Stimulated activated memory B cell treated with anti-CD40 and anti-IgM and Interleukin-4, amounts not matched to agents 10 μg/mL and 1 μg/mL and 100 μg/mL, for 72 hours (primary cell): ENCODE measurements at places on chromosomes 4 and X.
A peak's percentile ranks its signal among the peaks of the same experiment; 100 is the strongest.

DNA sequence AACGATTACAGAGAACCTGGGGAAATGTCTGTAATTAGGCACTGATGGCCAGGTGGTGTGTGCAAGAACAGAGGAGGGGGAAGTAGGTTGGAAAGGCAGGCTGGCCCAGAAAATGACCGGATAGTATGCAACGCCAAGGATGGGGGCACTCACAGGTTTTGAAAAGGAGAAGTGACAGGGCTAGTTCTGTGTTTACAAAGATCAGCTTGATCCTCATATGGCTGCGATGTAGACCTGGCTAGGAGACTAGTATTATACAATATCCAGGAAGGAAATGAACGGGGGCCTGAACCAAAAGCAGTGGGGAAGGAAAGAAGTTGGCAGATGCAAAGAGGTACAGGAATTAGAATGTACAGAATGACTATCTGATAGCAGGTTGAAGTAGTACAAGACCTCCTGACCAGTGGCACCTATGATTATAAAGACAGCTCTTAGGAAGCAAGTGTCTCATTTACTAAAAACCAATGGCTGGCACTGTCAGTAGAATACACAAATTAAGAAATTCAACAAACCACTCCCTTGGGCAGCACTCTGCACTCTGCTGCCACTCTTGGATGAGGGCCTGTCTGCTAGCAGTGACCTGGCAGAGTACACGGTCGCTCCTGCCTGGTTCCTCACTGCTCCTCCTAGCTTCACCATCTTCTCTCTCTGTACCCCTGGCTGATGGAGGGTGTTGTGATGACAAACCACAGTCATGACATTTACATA, 14.1 kb downstream of the MFAP3L start:
- ATAC-seq = no peak

DNA sequence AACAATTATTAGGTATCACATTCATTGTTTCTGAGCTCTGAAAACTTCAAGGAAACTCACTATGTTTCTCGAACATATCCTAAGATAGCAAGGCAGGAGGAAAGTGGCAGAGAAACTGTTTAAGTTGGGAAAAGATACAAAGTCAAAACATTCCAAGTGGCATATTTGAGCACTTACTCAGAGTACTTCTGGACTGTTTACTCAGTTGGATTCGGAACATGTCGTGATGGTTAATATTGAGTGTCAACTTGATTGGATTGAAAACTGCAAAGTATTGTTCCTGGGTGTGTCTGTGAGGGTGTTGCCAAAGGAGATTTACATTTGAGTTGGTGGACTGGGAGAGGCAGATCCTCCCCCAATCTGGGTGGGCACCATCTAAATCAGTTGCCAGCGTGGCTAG, 298.3 kb downstream of the IL1RAPL2 start:
- ATAC-seq = no peak

GRCh38 chrX:25288676-25289075, 272.9 kb upstream of the ARX start:
- no peak for ATAC-seq

DNA sequence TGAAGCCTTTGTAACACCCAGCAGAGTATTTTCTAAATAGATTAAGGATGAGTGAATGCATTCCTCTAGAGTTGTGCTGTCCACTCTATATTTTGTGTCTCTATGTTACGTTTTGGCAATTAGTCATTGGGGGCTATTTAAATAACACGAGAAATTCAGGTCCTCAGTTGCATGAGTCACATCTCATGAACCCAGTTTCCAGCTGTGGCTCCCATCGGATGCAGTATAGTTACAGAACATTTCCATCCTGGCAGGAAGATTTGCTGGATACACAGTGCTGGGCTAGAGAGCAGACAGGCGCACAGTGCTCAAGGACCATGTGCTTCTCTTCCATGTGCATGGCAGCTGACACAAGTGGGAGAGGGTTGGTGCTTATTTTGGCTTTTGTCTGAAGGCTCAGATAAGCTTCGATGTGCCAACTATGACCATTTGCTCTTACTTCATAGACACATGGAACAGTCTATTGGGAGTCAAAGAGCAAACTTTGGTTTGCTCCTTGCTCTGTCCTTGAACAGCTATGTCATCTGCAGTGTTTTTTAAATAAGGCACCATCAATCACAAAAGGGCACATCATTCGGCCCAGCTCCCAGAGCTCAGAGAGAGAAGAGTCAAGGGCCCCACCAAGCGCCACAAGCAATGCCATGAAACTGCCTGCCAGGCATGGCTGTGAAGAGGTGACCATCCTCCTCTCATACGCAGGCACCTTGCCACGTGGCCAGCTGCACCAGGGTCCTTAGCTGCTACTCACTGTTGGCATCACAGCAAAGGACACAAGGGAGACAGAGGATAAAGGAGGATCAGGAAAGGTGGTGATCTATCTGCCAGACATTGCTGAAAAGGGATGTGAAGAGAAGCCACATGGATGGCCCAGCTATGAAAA, 8.1 kb upstream of the STS start:
- no peak for ATAC-seq

DNA sequence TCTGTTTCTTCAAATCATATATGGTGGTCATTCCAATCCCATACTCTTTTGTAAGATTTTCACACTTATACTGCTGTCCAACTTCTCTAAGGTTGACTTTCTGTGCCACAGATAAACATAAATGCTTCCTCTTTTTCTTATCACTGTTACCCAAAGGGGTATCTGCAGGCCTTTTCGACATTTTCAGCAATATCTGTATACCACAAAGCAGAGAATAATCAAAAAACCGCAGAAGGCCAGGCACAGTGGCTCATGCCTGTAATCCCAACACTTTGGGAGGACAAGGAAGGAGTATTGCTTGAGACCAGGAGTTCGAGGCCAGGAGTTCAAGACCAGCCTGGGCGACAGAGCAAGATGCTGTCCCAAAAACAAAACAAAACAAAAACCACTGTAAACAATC, 3.1 kb upstream of the RFC1 start:
- ATAC-seq = no peak

GRCh38 chr4:48116582-48116981, 17.5 kb downstream of the TXK start:
- no peak for ATAC-seq

GRCh38 chrX:152445926-152446325, 5.2 kb downstream of the GABRA3 start:
- no peak for ATAC-seq

- ATAC-seq = no peak
Measured at GRCh38 chr4:112514647-112515197, 1.3 kb downstream of the NEUROG2 start.

DNA sequence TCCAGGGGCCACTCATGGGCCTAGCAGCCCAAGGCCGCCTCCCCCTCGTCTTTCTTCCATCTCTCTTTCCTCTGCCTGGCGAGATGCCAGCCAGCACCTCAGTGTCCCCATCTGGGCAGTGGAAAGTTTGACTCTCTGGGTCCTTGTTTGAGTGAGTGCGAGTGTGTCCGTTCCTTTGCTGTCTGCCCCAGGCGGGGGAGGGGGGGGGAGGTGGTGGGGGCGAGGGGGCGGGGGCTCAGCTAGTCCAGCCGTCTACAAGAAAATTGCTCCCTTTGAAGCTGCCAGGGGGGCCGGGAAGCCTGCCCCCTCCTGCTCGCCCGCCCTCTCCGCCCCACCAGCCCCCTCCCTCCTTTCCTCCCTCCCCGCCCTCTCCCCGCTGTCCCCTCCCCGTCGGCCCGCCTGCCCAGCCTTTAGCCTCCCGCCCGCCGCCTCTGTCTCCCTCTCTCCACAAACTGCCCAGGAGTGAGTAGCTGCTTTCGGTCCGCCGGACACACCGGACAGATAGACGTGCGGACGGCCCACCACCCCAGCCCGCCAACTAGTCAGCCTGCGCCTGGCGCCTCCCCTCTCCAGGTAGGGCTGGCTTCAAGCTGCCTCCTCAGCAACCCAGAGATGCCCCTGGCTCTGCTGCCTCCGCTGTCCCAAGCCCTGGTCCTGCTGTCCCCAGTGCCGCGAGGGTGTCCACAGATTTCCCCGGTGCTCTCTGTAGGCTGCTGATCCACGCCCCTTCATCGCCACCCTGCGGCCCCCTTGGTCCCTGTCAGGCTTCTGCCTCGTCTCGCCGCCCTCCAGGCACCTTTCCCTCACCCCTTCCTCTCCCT, at the start of gene BGN:
TSS of gene BGN (plus strand) at position 440 of the 821 bp plus-strand sequence. CDS start 9,652 bp downstream, outside the sequence.
- no peak for ATAC-seq

DNA sequence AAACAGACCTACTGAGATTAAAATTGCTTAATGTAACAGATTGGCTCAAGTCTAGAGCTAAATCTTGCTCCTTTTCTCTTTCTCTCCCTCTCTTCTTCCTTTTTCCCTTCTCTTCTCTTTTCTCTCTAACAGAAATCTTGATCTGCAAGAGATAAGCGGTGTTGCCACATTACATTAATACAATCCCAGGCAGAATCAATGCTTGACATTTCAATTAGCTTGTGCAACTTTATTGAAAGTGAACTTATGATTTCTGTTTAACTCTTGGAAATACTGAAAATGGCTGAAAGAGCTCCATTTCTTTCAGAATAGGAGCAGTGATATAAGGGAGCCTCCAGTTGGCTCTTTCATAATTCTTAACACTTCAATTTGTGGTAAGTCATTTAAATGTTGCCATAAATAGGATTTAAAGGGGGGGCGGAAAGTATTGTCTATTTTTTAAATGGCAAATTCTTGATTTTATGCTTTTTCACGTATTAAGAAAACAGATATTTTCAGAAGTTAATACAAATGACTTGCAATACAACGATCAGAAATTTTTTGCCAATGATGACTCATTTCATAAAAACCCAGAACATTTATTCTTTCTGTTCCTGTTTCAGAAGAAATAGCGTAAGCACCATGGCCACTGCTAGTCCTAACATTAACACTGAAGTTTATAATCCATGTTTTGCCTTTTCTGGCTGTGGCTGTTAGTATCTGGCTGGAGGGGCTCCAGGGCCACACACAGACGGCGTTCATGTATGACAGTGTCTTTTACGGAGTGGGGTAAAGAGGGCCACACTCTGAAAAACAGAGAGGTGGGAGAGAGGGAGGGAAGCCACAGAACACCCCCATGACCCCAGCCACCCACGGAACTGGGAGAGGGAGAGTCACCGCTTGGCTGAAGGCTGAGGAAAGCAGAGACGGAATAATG, 115.7 kb upstream of the FAT1 start:
- peak; percentile 45 for ATAC-seq

- ATAC-seq = no peak
Measured at GRCh38 chrX:70664726-70665125, 220.1 kb downstream of the DLG3 start.

DNA sequence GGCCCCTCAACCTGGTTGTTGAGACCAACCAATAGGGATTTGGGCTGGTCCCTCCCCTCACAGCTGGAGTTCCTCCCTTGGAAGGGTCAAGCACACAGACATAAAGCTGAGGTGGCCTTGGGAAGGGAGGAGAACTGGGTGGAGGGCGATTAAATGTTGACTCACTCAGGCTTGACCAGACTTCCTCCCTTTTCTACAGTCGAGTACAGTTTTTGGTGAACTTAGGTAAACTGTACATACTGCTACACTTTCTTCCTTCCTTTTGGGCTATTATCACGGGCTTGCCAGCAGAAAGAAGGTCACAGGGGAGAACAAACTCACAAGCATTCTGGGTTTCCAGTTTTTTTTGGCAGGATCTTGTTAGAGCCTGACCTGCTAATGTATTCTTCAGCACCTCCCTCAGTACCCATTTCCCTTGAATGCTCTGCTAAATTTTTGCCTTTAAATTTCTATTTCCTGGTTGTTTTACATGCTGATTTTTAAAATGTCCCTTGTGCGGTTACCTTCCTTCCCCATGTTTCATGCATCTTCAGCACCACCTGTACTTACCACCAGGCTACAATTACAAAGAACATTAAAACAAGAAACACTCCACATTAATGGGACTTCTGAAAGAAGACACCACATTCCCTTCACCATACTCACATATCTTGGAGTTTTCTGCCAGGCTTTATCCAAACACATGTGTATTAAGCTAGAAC, 135.2 kb upstream of the RASGEF1B start:
- peak; percentile 69 for ATAC-seq

DNA sequence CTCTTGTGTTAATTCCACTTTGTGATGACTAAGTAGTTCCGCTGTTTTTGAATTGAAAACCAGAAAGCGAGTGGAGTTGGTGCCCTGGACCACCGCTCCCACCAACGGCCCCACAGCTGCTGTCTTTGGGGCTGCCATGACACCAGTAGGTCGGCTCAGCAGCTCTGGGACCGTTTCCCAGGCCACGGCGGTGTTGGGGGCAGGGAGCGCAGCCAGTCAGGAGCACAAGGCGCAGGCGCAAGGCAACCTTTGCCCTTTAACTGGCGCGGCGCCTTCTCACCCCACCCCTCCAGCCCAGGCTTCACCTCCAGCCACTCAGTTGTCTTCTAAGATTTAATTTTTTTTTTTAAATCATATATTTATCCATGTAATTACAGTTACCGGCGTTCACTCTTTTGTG, at the start of gene GK2:
TSS of gene GK2 (minus strand) at position 166 of the 400 bp plus-strand sequence. CDS start at position 138, 28 bp downstream.
- ATAC-seq = peak; percentile 36

- no peak for ATAC-seq
Measured at GRCh38 chr4:173424899-173425805, 26.2 kb upstream of the SCRG1 start.

GRCh38 chr4:103692615-103693014, 27.2 kb downstream of the TACR3 start:
- no peak for ATAC-seq

GRCh38 chrX:14902537-14902936, 29.3 kb downstream of the MOSPD2 start:
- ATAC-seq = no peak

GRCh38 chrX:124476562-124476961, 130.2 kb downstream of the SH2D1A start:
- ATAC-seq = no peak

- ATAC-seq = no peak
Measured at GRCh38 chrX:38654302-38654701, 93.0 kb downstream of the TSPAN7 start.

GRCh38 chrX:42505016-42505415, 272.9 kb downstream of the PPP1R2C start:
- no peak for ATAC-seq

DNA sequence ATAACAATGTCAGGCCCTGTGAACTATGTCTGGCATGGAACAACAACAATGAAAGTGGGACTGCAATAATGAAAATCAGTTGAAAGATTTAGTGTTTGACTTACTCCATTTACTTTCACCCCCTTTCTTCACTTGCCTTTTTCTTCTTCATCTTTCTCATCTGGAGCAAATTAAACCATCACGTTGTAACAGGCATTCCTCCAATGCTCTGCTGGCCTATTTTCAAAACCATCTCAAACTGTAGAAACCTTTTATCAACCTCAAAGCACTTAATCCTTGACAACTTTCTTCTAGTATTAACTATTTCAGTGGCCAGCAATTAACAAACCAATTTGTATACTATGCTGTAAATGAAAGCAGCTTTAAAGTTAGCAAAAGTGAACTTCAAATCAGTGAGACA, 8.3 kb downstream of the KLHL13 start:
- no peak for ATAC-seq
